ENCODE measurements at places on chromosomes 16 and 17. TPM values are rescaled to one million over a fixed set of nuclear protein-coding genes. Genes with fewer than 3 reads are reported as not detected.
A peak's percentile ranks its signal among the peaks of the same experiment; 100 is the strongest.

DNA sequence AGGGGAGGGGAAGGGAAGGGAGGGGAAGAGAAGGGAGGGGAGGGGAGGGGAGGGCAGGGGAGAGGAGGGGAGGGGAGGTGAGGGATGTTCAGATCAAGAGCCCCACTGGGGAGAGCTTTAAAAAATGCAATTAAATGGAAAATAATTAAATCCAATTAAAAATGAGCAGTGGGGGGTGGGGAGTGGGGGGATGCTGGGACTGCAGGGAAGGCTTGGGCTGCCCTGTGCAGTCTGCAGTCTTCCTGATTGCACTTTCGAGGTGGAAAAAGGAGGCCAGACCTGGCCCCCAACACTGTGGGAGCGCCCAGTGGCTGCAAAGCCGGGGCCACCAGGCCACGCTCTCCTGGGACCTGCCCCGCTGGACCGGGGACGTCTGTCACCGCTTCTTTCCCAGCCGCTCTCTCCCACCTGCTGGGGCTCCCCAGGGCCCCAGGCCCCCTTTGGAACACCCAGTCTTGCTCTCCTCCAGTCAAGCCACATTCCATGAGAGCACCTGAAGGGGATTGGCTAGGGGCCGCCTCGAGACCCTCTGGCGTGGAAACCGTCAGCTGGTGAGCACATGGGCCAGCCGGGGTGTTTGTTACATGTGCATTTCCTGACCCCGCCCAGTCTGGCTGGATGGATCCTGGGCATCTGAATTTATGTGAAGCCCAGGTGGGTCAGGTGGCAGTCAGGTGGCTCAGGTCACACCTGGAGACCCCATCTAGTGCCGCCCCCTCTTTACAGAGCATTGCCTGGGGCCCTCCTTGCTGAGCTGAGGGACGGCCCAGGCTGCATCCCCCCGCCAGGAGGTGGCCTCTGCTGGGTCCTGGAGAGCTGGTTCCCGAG lies 37.6 kb upstream of the CBFA2T3 start:
- no peak for DNase-seq

GRCh38 chr17:67262435-67263117 lies 17.6 kb upstream of the HELZ start:
- DNase-seq, result no peak

DNA sequence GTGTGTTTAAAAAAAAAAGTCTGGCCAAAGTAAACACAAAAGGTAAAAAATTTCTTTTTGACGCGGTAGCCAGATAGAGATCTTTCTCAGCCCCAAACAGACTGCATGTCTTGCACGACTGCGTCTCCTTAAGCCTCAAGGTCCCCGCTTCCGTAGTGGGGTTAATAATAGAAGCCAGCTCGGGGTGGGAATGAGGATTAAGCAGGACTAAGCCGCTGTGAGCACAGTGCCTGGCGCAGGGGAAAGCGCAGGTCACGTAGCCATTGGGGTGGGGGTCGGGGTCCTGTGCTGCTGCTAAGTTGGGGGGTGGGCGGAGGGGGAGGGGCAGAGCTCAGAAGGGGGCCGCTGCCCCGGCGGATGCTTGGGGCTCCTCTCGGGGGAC lies 521 bp downstream of the GGA2 start:
- no peak for DNase-seq

GRCh38 chr17:15475631-15476354 lies 8.4 kb upstream of the CDRT4 start:
- DNase-seq, result no peak

DNA sequence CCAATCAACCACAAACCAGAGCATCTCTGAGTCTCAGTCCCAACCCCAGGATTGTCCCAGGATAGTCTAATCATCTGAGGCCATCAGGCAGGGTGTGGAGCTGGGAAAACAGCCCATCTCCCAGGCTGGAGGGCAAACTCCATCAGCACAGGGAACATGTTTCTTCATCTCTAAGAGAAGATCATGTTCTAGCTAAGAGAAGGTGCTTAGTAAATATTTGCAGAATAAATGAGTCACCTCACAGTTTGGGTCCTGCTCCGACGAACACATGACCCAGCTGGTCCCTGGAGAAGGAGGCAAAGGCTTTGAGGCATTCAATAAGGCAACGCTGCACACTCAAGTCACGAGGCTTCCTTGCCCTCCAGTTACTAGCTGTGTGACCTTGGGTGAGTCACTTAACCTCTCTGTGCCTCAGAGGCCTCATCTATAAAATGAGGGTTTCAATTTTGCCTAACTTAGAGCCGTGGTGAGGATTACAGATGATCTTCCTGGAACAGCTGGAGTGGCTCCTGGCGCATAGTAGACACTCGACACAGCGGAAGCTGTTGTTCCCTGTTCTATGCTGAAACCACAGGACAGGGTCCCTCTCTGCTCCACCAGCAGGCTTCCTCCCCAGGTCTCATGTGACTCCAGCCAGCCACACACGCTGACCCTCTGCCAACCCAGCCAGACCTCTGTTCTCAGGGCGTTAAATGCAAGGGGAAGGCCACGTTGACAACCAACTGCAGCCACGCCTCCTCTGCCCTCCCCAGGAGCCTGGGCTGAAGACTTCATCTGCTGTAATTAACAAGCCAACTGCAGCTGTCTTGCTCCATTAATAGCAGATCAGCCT lies 10.3 kb upstream of the RPL38 start:
- DNase-seq, result no peak

DNA sequence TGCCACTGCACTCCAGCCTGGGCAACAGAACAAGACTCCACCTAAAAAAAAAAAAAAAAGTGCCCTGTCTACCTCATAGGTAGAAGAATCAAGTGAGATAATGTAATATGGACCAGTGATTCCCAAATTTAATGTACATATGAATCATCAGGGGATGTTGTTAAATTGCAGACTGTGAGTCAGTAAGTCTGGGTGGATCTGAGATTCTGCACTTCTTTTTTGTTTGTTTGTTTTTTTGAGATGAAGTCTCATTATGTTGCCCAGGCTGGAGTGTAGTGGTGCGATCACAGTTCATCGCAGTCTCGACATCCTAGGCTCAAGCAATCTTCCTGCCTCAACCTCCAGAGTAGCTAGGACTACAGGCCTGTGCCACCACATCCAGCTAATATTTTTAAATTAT lies 31.6 kb downstream of the HOXB1 start:
- DNase-seq, result no peak

DNA sequence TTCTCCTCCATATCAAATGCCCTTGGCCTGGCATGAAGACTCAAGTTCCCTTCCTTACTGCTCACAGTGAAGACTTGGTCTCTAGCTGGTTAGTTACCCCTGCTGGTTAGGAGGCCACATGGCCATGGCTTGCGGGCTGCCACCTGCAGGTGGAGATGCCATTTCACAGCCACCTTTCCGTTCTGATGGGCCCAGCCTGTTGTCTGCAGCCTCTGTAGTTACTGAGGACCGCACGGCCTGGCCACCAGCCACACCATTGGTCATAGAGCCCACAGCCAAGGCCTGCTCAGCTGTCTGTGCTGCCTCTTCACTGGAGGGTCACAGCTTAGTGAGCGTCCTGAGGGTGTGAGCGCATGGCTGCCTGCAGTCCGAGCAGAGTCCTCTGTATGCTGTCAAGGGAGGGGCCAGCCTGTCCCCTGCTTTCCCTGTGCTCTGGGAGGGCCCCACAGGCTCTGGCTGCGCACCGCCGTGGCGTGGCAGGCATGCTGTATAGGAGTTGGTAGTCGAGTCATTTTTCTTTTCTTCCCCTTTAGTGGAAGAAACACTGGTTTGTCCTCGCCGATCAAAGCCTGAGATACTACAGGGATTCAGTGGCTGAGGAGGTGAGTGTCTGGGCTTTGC lies 59.2 kb downstream of the PLD6 start:
- DNase-seq, result peak; percentile 44

SAMD14 gene
- 0.11 TPM for total RNA-seq

MPV17L gene
- total RNA-seq, result not detected

MAZ gene
- total RNA-seq, result 395 TPM
